ENCODE measurements at places on chromosomes 12 and 14. TPM values are rescaled to one million over a fixed set of nuclear protein-coding genes. Genes with fewer than 3 reads are reported as not detected.

DNA sequence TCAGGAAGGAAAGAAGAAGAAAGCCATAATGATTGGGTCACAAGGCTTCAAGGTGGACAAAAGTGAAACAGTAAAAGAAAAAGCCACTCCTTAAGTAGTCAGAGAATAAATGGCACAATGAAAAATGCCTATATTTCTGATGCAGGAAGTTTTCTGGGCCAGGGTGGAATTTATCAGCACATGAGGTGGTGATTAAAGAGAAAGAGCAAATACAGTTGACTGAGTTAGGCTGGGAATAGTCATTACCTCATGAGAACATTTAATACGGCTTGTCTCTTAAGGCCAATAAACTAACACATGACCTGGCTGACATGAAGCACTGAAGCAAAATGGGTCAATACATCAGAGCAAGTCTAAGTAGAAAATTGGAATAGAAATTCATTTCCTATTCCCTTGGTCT lies 499.7 kb downstream of the TMTC2 start:
- DNase-seq, result no peak

DNA sequence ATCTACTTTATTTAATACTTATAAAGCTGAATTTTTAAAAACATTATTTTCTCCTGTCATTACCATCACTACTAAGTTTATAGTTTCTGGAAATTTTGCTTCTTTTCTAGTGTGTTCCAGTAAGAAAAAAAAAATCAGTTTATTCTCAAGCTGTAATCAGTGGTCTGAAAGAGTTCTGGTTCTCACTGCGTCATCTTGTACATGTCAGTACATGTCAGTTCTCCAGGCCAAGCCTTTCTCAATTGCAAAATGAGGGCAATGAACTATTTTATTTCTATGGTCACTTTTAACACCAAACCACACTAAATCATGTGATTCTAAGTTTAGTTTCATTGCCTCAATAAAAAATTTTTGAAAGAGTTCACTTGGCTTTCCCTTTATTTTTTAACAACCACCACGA lies 468.9 kb upstream of the LRFN5 start:
- DNase-seq, result no peak

DNA sequence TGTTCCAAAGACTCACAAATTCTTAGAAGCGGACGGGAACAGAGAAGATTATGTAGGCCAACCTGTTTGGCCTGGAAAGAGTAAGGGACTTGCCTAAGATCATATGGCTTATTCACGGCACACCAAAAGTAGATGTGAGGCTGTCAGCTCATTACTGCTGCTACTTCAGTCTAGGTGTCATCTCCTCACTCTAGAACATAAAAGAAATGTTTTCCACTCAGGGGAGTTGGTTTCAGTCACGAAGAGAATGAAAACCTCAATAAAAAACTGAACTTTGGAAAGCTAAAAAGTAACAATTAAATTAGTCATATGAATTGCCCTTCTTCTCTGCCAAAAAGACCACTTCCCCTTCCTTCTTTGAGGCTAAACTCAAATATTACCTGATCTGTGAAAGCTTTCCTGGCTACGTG lies 658 bp upstream of the CEP128 start:
- no peak for DNase-seq

The PTPRB gene
- 36.8 TPM for total RNA-seq

The CYP46A1 gene
- 3.1 TPM for total RNA-seq

DNA sequence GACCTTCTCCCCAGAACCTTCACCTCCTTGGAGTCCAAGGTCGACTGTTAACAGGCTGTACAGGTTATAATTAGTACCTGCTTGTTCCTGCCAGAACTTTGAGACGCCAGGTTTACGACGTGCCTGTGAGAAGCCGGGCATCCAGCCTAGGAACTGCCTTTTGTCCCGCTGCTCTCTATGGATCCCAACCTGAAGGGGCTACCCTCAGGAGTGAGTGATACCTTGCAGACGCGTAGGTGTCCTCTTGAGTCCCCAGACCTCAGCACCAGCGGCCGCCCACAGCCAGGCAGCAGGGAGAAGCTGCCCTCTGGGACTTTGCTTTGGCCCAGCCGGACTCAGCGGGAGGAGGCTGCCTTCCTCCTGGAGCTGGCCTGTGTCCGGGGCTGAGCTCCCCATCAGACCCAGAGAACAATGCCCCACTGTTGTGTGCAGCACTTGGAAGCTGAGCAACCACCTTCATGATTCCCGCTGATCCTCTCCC lies 16.2 kb downstream of the SYNE3 start:
- peak; percentile 58 for DNase-seq

DNA sequence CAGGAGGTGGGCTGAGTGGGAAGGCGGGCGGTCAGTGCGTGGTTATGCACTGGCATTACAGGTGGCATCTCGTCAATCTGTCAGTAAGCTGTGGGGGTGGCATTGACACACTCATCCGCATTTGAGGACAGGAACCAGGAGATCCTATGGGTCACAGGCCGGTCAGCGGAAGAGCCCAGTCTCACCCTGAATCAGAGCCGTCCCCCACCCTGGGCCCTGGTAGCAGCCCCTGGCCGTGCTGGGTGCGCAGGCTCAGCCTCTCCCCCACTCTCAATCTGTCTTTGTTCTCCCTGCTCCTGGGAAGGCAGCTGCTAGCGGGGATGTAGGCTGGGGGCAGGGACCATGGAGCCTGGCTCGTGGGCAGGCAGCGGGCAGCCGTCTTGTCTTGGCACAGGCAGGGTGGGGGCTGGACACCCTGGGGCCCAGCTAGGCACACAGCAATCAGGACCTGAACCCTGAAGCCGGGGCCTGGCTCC lies 5.1 kb downstream of the INF2 start:
- DNase-seq, result no peak

DNA sequence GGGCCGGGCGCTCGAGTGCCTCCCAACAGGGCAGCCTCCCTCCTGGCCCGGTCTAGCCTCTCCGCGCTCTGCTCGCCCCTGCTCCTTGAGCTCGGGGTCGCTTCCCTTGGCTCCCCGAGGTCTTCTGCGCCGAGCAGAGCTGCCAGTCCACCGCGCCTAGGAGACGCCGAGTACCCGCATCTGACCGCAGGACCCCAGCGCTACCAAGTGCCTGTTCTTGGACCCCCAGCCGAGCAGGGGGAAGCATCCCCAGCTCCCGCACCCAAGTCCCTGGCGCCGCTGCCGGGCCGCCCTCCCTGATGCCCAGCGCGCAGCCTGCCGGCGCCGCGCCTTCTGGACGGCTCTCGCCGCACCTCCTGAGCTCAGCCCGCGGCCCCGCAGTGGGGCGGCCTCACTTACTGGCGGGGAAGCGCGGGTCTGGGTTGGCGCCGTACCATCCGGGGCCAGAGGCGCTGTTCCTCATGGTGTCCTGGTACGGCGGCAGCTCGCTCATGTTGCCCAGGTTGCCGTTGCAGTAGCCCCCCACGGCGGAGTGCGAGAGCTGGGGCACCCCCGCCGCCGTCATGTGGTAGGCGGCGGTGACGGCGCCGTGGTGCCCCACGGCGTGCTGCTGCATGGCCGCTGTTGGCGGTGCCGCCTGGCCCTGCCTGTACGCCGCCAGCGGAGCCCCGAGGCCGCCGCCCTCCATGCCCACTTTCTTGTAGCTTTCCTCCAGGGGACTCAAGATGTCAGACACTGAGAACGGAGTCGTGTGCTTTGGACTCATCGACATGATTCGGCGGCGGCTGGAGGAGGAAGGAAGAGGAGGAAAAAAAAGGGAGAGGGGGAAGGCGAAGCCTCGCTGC lies 1.2 kb downstream of the NKX2-1 start:
- no peak for DNase-seq

DNA sequence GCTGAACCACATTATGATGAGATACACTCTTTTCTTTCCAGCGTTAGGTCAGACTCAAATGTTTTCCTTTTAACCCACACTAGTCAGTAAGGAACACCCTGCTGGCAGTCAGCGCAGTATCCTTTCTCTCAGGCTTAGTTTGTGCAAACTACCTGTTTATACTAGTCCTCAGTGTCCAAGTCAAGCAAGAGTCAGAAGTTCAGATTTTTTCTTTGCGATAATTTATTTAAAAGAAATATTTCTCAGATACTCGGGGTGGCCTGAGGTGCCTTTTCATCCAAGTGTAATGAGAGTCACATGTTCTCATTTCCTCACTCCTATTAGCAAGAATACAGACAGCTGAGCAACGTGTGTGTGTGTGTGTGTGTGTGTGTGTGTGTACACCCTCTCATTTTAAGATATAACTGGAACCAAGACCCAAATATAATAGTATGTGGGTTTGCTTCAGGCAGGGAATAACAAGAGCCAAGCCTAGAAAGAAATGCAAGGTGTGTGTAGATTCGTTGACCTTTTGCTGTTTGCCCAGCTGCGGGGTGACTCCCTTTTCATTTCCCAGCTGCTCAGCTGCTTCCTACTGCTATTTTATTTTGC lies 182.7 kb downstream of the KICS2 start:
- DNase-seq, result no peak
